ENCODE measurements at places on chromosomes 12 and 14. TPM values are rescaled to one million over a fixed set of nuclear protein-coding genes. Genes with fewer than 3 reads are reported as not detected.
A peak's percentile ranks its signal among the peaks of the same experiment; 100 is the strongest.

GRCh38 chr12:13173012-13173932 is 23.3 kb upstream of the EMP1 start:
- peak; percentile 59 for DNase-seq

Gene CLMN
- total RNA-seq, result 19.5 TPM

DNA sequence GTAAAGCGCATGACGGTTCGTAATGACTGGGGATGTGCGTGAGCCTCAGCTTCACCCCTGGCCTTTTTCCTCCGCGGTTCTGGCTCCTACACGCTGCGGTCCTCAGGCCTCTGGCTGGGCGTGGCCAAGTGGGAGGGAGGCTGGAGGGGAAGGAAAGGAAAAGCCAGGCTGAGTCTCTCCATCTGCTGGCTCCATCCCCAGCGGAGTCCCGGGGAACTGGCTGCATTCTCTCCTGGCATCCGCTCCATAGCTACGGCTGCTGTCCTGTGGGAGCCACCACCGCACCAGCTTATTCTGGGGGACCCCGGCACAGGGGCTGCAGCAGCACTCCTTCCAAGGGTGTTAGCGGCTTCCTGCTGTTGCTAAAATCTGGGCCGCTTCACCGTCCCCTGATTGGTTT is 68.2 kb upstream of the SLC24A4 start:
- peak; percentile 3 for DNase-seq

- DNase-seq, result no peak
Measured at GRCh38 chr12:43852744-43853143, 16.9 kb downstream of the TMEM117 start.

DNA sequence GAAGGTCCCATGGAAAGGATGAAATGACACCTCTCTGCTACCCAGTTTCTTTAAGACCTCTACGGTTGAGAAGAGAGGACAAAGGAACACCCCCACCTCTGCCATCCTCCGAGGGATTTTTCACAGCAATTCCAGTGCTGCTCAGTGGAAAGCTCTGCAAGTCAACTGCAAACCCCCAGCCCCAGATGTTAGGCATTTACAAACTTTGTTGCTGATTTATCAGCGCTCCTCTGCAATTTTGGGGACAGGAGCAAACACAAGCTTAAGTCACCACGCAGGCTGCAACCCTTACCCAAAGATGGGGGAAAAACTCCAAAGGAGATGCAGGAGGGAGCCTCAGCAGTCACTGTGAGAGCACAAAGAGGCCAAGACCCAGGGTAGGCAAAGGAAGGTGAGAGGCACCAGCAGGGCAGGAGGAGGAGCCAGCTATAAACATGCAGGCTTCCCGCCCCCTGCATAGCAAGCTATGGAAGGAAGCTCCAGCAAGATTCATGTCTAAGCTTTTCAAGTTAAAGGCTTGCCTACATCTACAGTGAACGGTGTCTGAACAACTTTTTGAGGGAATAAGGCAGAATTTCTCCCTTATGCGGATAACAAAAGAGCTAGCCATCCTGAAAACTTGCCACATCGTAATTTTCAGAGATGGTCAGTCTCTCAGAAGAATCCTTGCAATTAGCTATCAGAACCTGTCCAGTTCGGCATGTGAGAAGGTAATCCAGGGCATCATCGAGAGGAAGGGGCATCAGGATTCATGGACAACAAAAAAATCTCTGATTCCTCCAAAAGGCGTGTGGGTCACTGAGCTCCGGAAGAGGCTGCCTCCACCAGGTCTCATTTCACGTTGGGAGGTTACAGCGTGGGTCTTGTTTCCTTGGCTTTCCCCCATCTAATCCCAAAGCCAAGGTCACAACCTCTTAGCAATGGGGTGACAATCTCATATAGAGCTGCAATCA is 3.9 kb downstream of the CTDSP2 start:
- no peak for DNase-seq

DNA sequence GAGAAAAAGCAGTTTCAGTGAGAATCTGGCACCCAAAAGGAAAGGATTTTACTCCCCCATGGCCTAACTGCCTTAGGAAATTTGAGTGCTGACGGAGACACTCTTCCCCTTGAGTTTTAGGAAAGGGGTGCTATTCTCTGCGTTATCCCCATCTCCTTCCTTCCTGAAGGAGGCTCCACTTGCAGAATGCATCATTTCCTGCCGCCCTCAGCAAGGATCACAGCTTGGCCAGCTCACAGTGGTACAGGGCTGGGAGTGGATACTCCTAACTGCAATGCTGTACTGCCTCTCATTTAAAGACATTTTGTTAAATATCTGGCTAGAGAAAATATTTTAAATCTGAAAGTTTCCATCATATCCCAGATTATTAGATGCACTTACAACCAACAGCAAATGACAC is 33.0 kb downstream of the RDH12 start:
- no peak for DNase-seq

GRCh38 chr12:128664501-128664900 is 159.3 kb downstream of the SLC15A4 start:
- DNase-seq, result no peak
